ENCODE measurements at places on chromosomes 6 and 20.

DNA sequence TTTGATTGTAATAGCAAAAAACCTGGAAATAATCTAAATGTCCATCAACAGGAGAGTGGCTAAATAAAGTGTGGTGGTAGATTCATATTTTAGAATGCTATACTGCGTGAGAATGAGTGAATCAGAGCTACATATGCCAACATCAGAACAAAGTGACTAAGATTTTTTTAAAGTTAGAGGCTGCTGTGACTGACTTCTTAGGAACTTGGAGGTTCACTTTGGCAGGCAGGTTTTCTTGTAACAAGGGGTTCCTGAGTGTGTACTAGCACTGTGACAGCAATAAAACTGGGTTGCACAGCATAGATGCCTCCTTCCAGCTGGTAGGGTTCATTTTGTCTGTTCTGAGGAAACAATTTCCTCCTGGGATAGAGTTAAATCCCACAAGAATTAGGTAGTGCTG lies 75.3 kb upstream of the ENPP5 start:
- DNase-seq = no peak

DNA sequence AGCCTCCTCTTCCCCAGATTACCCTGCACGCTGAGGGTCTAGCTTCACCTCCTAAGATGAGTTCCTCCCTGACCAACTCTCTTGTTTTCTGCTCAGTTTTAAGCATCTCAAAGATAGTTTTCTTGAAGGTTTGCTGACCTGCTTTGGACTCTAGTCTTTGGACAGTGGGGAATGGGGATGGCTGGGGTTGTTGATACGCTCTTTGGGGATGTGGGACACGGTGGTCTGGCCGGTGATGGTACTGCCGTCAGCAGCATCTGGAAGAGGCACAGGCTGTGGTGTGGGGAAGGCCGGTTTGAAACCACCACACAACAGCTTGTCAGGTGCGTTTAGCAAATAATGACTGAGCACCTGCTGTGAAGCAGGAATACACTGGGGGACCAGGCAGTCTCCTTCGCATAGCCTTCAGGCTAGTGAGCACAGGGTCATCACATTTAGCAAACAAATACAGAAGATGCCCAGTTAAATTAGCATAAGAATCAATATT lies 94.1 kb downstream of the TMEM242 start:
- no peak for DNase-seq

GRCh38 chr6:154301839-154302752 lies 54.5 kb downstream of the IPCEF1 start:
- DNase-seq = peak; percentile 41

DNA sequence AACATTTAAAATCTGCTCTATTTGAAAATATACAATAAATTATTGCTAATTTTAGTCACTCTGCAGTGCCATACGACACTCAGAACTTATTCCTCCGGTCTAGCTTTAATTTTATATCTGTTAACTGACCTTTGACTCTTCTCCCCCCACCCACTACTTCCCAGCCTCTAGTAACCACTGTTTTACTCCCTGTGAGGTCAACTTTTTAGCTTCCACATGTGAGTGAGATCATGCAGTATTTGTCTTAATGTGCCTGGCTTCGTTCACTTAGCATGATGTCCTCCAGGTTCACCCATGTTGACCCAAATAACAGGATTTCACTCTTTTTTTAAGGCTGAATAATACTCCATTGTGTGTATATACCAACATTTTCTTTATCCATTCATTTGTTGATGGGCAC lies 80.8 kb downstream of the RPP40 start:
- no peak for DNase-seq

DNA sequence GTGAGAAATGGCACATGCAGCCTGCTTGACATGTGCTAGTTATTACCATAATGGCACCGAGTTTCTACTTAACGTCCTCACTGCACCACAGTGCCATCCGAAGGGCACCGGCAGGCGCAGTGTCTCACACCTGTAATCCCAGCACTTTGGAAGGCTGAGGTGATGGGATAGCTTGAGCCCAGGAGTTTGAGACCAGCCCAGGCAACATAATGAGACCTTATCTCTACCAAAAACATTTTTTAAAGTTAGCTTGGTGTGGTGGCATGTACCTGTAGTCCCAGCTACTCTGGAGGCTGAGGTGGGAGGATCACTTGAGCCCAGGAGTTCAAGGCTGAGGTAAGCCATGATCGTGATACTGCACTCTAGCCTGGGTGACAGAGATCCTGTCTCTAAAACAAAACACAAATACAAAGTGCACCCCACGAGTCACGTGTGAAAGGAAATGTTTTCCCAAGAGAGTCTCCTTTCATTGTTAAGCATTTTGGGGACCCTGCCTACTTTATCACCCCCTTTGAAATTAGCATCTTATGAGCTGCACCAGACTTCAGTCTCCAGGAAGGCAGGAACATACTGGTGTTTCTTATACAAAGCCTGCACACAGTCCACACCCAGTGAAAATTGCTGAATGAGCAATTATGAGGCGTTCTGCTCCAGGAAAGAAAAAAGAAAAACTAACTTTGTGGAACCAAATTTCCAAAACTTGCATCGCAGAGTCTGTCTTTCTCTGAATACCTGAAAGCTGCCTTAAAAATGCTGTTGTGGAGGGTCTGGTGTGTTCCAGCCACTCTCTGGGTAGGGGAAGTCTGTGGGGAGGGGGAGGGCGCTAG lies 47.1 kb upstream of the FOXQ1 start:
- DNase-seq = no peak

GRCh38 chr6:77587963-77588362 lies 64.9 kb upstream of the MEI4 start:
- no peak for DNase-seq

DNA sequence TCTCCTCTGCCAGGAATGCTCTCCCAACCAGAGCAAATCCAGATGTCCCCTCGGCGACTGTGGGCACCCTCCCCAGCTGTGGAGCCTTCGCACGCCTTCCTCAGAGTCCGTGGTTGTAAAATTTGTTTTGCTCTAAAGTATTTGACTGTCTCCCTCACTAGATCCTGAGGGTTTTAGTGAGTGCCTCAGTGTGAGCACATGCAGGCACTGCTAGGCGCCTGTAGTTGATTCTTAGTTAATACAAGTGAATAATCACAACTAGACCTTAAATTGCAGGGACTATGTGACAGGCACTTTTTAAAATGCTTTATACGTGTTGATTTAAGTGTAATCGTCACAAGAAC lies 680 bp upstream of the MTCH1 start:
- DNase-seq = no peak

DNA sequence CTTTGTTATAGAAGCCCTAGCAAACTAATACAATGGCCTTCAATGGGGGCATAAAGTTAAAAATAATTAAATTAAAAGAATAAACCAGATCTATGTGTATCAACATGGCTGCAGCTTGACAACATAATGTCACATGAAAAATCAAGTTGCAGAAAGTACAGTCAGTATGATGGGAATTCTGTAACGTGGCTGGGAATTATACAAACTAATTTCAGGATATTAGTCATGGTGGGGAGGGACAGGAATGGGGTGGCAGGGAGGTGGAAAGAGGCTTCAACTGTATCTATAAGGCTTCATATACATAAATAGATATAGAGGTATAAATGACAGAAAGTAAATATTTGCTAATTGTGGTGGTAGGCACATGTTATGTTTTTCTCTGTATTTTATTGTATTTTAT lies 107.1 kb downstream of the UNC5CL start:
- DNase-seq = no peak

GRCh38 chr6:87099472-87099871 lies 4.6 kb upstream of the CGA start:
- DNase-seq = no peak

DNA sequence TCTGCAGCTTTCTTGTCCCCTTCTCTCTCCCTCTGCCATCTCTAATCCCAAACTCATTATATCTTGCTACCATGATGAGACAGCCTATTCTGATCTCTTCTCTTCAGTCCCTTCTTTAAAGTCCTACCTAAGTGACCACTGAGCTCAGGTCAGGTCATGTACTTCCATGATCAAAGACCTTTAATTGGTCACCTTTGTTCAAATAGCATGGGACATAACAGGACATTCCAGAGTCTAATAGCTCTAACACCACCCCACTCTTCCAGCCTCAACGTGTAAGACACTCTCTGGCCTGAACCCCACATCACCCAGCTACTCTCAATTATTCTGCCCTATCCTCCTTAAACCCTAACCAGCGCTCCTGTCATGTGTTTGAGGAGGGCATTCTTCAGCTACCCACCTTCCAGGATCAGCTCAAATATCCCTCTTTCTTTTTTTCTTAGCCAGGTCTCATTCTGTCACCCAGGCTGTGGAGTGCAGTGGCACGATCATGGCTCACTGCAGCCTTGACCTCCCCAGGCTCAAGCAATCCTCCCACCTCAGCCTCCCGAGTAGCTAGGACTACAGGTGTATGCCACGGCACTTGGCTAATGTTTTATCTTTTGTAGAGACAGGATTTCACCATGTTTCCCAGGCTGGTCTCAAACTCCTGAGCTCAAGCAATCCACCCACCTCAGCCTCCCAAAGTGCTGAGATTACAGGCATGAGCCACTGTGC lies 2.1 kb upstream of the SMLR1 start:
- DNase-seq = no peak

- DNase-seq = no peak
Observed at GRCh38 chr6:161207200-161207599, 66.7 kb downstream of the AGPAT4 start.

GRCh38 chr6:41781366-41781730 lies 766 bp downstream of the PRICKLE4 start:
- no peak for DNase-seq

GRCh38 chr6:44003345-44004061 lies 123.7 kb downstream of the MRPL14 start:
- DNase-seq = no peak

- no peak for DNase-seq
Observed at GRCh38 chr6:4751823-4752464, 24.3 kb upstream of the CDYL start.

GRCh38 chr6:11163932-11164331 lies 52.4 kb upstream of the ERVFRD-1 start:
- no peak for DNase-seq

DNA sequence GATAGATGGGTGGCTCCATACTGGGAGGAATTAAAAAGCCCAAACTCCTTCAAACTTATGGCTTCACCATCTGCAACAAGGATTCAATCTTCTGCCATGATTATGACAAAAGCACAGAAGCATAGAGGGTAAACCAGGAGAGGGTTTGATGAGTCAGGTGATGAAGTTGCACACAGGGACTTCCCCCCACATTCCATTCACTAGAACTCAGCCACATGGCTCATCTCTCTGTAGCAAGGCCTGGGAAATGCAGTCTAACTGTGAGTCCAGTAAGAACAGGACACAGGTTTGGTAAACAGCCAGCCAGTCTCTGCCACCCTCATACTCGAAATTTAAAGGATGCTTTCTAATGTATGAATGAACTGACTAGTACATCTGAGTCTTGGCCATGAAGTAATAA lies 142.9 kb downstream of the HIVEP2 start:
- no peak for DNase-seq

GRCh38 chr6:47300417-47300816 lies 9.3 kb downstream of the TNFRSF21 start:
- no peak for DNase-seq

DNA sequence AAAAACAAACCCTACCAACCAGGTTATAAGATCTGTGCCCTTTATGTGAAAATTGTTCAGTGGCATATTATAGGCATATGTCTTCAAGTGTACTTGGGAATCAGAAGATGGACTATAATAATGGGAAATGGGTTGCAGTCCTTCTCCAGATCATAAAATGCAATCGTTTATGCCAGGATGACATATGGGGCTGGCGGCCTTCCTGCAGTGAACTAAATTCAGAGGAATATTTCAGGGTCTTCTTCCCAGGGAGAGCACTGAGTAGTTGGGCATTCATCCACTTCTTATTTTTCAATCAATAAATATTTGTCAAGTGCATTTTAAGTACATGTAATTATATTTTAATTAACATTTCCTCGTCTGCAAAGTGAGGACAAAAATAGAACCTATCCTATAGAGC lies 176.2 kb upstream of the CNR1 start:
- no peak for DNase-seq

DNA sequence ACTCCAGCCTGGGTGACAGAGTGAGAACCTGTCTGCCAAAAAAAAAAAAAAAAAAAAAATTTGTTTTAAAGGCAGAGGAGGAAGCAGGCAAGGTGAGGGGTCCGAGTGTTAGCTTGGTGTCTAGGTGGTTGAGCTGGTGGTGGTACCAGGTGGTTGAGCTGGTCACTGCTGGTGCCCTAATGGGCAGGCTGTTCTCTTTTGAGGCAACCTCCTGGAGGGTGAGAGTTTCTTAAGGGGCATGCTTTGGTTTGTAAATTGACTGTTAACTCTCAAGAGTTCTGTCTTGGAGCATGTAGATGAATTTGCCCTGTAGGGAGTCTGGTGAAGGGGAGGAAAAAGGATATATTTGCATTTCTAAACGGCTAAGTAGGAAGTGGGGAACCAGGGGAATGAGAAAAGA lies 52.7 kb downstream of the BANF2 start:
- DNase-seq = no peak

All from CD4-positive, alpha-beta T cell treated with Interferon gamma for 1 hour (primary cell).